ENCODE measurements at places on chromosomes 3 and 15.

DNA sequence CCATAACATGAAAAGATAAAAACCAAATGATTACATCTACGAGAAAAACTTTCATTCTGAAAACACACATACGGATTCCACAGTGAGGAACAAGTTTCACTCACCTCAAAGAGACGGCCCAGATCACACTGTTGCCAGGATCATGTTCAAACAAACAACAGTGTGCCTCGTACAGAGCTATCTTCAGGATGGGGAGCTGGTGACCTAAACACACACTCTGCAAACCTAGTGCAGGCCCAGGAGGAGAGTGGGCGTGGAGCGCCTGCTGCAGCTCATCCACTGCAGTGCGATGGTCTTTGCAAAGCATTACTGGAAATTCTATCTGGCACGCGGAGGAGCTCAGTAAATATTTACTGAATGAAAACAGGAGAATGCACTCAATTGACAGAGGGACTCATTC, 38.5 kb downstream of the TAMM41 start:
- peak; percentile 14 for DNase-seq

DNA sequence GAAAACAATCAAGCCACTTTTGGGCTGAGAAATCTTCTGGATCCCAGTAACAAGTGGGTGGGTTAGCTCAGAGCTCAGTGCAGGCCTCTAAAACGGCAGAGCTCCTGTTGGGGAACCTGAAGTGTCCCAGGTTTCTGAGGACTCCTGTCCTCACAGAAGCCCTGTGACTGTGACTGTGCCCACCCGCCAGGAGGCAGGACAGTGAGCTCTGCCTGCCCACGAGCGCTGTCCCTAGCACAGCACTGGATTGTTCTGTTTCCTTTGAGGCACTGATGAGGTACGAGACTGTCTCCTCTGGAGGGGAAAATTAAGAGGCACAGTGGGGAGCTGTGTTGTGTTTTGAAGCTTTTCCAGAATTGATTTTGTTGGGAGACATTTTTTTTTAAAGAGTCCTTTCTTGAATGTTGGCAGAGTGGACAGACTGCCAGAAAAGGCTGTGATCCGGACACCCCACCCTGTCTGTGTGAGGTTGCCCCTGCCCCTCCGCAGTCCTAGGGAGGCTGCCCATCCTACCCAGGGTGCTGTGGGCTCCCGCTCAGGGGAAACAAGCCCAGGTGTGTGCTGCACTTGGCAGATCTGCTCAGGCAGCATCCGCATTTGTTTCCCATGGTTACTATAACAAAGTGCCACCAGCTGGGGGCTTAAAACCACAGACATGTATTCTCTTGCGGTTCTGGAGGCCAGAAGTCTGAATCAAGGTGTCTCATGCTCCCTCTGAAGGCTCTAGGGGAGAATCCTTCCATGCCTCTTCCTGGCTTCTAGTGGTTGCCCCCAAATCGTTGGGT, 66.6 kb upstream of the LARS2 start:
- no peak for DNase-seq

DNA sequence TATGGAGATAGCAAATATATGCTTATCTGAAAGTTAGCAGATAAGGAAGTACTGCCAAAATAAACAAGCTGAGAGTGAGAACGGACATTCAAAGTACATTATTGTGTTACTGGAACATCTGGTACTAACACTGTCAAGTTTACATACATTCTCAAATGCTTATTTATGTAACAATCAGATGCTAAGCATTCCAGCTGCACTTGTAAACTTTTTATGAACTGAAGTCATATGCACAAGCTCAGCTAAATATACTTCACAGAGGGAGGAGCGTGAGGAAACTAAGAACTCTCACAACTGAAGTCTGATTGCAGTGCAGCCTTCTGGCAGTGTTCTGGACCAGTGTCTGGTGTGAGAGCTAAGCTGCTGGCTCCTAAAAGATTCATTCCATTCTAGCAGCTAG, 223.7 kb upstream of the NANOGP8 start:
- DNase-seq, result peak; percentile 94

- no peak for DNase-seq
Observed at GRCh38 chr3:136631424-136631823, 120.8 kb downstream of the STAG1 start.

DNA sequence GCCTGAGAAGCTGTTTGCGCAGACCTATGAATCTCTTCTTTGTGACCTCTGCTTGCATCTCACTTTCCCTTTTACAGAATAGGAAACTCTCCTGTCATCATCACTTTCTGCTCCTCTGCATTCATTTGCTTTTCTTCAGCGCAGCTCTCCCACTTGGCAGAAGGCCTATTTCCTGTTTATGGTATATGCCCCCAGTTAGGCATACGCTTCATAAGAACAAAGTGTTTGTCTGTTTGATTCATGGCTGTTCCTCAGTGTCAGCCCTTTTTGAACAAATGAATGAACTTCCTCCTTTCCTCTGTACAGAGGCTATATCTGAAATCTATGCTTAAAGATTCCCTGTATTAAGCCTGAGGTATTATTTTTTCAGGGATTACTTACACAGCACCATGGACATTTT, 1216.9 kb upstream of the GBE1 start:
- no peak for DNase-seq

DNA sequence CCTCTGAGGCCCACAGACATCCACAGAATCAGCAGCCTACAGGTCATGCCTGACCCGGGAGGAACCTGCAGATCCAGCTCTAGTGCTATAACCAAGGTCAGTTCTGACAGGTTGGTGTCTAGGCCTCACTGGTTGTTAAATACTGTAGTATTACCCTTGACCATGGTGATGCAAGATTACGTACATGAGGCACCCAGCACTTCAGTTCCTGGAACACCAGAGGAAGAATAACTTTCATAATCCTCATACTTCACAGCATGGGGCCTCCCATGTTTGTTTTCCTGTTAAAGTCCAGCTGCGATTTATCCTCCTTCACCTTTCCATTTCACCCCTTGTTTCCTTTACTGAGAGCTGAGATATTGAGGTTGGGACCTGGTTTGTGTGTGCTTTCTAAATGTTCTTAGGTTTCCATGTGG, 34.4 kb upstream of the GLCE start:
- DNase-seq, result peak; percentile 14

- DNase-seq, result no peak
Observed at GRCh38 chr3:5485427-5485826, 297.9 kb downstream of the EDEM1 start.

GRCh38 chr3:140931016-140931454, 10.6 kb upstream of the SLC25A36 start:
- no peak for DNase-seq

DNA sequence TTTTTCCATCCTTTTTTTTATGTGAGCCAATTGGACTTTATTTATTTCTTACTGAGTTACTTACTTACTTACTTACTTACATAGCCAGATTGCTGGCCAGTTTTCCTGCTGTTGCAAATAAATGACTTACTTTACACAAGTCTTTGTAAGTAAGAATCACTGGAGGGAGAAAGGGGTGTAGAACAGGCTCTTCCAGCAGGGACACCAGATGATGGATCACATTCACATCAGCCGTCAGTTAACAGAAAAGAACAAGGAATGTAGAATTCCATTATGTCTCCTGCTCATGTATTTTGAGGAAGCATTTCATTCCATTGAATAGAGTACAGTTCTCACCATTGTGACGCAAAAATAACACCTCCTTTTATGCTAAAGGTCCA, 188.6 kb downstream of the FNDC3B start:
- no peak for DNase-seq

DNA sequence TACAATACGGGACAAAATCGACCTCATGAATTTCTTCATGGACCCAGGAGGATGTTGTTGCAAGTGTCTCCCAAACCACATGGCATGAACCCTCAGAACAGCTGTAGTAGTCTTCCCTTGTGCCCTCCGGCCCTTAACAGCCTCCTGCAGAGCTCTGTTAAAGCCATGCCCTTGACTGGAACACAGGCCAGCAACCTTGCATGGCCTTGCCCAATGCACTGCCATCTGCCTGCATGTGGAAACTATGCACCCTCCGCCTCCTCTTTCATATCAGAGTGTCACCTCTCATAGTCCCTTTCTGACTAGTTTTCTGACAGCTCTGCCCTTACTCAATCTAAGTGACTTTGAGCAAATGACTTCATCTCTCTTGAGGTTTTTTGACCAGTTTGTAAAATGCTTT, 39.4 kb upstream of the TRIM71 start:
- DNase-seq, result no peak

DNA sequence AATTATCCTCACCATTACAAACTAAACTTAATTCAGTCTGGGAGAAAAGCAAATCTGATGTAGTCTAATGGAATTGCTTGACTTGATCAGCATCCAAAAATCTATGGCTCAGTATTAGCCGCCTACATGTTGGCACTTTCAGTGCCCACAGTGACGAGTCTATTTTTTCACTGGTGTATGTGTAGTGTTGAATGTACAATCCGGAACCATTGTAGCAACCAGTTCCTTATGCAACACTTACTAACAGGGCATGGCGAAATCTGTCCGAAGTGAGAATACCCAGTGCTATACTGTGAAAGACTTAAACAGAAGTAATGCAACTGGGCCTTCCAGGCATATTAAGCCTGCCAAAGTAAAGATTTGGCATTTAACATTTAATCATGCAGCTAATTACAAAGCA, 18.6 kb downstream of the LRRN1 start:
- no peak for DNase-seq

- no peak for DNase-seq
Observed at GRCh38 chr3:141851411-141851810, 25.0 kb upstream of the ATP1B3 start.

GRCh38 chr3:111819927-111820326, 39.1 kb upstream of the PHLDB2 start:
- DNase-seq, result no peak

GRCh38 chr3:159091936-159092335, 290.1 kb downstream of the MFSD1 start:
- DNase-seq, result no peak

- no peak for DNase-seq
Observed at GRCh38 chr15:80500021-80500420, 95.8 kb downstream of the ARNT2 start.

DNA sequence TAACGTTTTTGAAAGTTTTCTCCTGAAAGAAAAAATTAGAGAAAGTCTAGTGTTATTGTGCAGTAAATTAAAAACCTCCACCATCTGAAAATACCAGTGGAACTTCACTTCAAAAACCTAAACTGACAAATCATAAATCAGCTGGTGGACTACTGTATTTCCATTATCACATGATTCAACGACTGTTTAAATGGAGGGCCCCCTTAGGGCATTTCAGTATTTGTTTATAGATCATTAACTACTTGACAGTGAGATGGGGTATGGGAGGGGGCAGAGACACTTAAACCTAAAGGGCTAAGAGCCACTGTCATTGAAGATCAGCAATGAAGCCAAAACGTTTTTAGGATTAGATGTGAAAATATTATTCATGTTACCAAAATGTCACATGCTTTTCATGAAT, 8.8 kb upstream of the C15orf61 start:
- DNase-seq, result no peak

- peak; percentile 43 for DNase-seq
Observed at GRCh38 chr3:113436809-113437208, 4.5 kb downstream of the CFAP44 start.

DNA sequence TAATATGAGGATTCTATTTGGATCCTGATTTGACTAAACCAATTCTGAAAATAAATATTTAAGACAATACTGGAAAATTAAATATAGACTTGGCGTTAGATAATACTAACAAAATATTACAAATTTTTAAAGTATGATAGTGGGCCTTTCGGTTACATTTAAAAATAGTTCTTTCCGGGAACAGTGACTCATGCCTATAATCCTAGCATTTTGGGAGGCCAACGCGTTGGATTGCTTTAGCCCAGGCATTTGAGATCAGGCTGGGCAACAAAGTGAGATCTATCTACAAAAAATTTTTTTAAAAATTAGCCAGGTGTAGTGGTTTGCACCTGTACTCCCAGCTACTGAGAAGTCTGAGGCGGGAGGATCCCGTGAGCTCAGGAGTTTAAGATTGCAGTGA, 30.3 kb upstream of the GADL1 start:
- peak; percentile 19 for DNase-seq

- no peak for DNase-seq
Observed at GRCh38 chr3:152345233-152345632, 76.5 kb downstream of the MBNL1 start.

DNA sequence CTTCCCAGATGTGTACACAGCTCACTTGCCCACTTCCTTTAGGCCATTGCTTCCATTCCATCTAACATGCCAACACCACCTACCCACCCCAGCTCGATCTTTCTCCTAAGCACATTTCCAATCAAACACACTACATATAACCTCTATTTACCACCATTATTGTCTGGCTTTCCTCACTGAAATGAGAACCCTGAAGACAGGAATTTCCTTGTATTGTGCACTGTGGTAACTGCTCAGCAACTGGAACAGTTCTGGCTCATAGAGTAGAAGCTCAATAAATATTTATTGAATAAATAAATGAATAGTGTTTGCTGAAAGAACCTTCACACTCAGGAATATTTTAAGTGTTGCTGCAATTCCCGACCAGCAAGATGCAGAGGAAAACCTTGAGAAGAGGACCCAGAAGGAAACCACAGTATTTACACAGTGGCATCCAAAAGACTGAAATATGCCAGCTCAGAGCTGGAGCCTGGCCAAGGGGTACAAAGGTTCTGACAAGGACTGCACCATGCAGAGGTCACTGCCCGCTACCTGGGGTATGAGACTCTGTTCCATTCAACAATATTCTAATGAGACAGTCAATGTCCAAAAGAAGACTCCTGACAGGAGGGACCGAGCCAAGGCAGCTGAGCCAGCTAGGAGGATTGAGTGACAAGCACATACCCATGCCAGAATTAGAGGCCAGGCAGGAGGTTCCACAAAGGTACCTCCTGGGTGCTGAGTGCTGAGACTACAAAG, 168.8 kb downstream of the NUP210 start:
- no peak for DNase-seq

DNA sequence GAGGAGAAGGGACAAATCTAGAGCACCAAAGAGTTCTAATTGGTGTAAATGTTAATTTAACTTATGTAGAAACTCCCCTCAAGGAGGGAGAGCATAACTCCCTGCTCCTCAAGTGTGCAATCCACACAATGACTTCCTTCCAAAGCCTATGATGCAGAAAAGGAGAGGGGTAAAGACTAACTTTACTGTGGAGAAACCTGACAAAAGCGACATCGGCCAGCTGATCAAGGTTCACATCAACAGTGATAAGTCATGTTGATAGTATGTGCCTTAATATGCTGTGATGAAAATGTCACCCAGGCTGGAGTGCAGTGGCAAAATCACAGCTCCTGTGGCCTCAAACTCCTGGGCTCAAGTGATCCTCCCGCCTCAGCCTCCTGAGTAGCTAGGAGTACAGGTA, 76.5 kb downstream of the TFDP2 start:
- DNase-seq, result no peak

- no peak for DNase-seq
Observed at GRCh38 chr15:43899928-43900327, 73.1 kb downstream of the WDR76 start.

All from fibroblast of skin of right biceps (primary cell).